ENCODE measurements at places on chromosomes 2 and 18.

- DNase-seq: no peak
Measured at GRCh38 chr18:32438173-32438572, 32.5 kb downstream of the GAREM1 start.

DNA sequence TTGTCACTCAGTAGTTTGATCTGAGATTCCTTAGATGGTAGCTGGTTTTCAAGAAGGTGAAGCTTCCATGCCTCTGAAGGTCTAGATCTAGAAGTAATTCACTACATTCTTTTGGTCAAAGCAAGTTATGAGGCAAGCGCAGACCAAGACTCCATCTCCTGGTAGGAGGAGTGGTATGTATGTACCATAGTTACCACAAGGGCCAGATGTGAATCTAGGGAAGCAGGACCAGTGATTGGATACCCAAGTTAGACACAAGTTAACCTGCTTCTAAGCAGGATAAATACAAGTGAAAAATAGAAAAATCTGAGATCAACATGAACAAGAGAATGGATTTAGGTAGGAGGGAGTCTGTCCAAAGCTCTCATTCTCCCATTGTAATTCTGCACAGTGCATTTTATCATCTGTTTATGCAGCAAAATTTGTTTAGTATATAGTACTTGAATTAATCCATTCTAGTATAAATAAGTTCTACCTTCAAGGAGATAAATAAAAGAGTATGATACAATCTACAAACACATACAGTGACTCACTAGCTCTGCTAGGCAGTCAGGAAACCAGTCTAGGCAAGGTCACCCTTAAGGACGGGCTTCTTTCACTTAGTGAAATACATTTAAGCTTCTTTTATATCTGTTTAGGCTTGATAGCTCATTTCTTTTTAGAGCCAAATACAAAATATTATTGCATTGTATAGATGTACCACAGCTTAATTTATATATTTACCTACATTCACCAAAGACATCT lies 14.2 kb upstream of the DOCK10 start:
- no peak for DNase-seq

DNA sequence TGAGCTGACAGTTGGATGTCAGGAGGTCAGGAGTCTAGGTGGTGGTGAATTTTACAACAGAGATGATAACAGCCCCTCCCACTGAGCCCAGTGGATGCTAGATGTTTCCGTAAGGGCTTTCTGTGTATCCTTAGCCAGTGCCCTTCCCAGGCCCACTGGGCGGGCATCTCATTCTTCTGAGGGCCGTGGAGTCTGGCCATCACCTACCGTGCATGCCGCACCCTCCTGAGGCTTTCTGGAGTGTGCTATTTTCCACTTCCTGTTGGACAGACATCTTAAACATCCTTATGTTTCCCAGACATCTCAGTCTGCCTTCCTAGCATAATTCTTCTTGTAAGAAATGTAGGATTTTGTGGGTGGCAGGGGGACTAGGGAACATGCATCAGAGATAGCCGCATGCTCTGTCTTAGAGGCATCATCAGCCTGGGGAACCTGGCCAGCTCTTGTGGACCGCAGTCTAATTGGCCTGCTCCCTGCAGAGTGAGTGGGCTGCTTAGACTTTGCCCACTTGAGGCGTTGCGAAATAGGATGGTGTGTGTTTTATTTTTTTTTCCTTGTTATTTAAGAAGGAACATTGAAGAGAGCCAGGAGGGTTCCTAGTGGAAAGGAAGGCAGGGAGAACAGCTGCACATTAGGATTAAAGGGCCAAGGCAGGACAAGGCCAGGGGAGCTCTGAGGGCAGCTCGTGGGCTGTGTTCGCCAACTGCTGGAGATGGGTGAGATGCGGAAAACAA lies 135.8 kb downstream of the SH3RF3 start:
- no peak for DNase-seq

- no peak for DNase-seq
Measured at GRCh38 chr18:2845172-2845571, 1.6 kb upstream of the EMILIN2 start.

DNA sequence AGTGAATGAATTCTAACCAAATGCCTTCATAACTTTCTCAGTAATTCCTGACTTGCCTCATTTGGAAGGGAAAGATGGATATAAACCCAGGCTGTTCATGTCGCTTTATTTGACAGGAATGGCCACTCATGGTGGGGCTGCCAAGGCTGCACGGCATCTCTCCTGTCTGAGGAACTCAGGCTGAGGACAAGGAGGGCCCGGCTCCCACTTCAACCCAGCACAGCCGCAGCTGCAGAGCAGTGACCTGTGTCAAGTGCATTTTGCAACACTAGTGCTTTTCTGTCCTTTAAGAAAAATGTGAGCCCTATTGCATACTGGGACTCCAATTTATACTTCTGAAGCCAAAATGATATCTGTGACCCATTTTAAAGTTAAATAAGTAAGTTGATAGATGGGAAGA lies 45.8 kb upstream of the GALR1 start:
- no peak for DNase-seq

DNA sequence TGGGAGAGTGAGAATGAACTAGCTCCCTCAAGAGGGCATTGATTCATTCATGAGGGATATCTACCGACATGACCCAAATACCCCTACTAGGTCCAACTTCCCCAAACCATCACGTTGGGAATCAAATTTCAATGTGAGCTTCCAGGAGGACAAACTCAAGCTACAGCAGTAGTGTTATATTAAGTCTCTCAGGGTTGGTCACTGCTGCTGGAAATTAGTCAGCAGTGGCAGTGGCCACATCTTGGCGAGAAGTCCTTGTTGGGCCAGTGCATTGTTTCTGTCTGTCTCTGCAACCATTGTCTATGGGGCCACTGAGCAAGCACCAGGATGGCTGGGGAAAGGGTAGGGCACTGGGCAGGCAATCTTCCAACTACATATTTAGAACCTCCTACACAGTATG lies 47.5 kb downstream of the THUMPD2 start:
- DNase-seq: no peak

DNA sequence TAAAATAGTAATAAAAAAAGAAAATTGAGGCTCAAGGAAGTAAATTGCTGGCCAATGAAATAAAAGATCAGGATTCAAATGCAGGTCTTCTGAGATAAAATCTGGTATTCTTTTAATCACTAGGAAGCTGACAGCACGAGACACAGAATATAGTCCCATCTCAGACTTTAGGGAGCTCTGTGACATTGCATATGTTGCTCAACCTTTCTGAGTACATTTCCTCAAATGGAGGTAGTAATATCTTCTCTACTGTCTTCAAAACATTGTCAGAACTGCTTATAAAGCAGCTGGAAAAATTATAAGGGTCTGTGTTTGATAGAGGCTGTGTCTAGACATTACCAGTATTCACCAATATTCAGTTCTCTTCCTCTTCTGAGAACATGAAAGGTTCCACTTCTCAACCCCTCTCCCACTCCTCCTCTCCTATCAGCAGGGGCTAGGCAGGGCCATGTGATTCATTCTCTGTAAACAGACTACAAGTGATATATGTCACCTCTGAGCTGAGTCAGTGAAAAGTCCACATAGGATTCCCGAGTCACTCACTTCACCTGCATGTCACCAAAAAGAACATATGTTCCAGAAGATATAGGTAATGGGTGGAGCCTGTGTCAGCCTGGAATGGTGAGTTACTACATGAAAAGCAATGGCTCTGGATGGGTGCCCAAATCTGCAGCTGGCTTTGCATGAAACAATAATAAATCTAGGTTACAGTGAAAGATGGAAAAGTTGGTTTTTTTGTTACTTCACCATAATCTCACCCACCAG lies 7.1 kb downstream of the KCNE4 start:
- DNase-seq: no peak

DNA sequence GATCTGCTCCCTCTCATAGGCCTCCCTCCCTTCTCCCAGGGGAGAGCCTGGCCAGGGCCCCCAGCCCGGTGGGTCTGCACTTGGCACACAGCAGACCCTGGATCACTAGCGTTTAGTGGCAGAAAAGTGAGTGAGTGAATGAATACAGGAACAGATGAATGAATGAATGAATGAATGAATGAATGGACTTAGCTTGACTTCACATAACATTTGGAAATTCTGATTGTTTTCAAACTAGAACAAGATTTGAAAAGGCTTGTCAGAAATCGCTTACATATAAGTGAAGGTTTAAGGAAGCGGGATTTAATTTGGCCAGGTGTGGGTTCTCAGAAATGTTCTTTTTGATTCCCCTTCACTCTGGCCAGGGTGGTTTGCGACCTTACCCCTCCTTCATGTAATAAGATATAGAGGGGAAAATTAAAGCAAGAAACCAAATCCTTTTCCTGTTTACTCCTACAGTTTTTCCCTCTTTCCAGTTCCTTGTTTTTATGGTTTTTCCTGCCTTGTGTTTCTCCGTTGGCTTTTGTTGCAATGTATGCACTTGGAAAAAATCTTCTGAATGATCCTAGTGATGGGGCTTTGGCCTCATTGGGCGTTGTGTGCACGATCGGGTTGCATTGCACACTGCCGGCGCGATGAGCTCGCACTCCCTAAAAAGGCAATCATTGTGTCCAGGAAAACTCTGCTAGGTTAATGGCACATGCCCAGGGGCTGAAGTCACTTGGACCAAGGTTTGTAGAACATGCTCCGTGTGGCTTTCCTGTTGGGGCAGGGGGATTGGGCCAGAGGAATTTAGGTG lies 16.4 kb downstream of the LRRFIP1 start:
- DNase-seq: no peak
